Common myeloid progenitor, CD34-positive (primary cell): ENCODE measurements at places on chromosomes 3 and 15.

- DNase-seq, result no peak
These were observed 11.7 kb downstream of the MRPS22 start for GRCh38 chr3:139355476-139355875.

- no peak for DNase-seq
These were observed 73.3 kb upstream of the RAD18 start for GRCh38 chr3:9036404-9037131.

GRCh38 chr3:157261000-157261399 lies 101.1 kb upstream of the CCNL1 start:
- DNase-seq, result no peak

DNA sequence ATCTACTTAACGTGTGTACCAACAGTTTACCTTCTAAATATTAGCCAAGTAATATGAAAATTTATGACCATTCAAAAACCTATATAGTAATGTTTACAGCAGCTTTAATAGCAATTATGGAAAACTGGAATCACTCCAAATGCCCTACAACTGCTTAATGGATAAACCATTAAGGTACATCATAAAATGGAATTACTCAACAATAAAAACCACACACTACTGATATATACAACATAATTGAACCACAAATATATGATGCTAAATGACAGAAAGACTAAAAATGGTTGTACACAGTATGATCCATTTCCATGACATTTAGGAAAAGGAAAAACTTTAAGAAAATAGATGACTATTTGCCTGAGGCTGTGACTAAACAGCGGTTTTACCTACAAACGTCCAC lies 467.1 kb upstream of the EPHA6 start:
- no peak for DNase-seq

DNA sequence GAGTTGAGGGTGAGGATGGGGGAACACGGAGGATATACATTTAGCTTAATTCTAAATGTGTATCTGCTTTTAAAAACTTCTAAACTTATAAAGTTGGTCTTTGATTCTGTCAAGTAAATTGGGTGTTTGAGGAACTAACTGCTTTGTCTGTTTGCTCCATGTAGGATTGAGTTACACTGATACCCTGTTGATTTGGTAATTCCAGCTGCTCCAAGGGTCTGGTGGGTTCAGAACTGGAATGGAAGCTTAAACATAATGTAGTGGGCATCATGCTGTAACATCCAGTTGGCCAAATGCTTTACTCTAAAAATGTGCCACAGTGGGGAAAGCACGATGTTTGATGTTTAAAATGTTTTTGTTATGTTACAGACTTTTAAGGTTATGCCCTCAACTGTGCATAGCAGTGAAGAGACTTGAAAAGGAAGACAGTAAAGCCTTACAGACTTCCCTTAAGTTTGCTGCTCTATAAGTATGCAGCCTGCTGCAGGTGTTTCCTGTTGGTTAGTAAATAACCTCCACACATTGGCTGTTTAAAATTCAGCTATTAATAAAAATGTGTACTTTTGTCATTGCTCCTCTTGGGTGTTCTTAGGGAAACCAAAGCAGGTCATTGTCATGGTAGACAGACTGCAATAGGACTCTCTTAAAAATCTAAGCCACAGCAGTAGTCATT lies 5.9 kb upstream of the EDEM1 start:
- DNase-seq, result peak; percentile 71

DNA sequence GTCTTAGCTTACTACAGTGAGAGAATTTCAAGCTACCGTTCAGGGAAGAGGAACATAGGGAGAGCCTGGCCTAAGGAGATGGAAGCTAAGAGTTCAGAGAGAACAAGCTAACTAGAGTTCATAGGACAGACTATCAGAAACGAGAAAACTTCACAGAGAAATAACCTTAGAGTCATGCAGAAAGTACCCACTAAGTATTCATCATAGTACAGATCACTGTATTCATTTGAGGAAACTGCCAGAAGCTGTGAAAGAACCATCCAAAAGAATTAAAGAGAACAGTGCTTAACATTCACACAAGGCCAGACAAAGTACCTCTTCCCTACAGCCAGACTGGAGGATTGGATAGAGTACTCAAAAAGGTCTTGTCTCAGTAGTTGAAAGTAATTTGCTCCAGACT lies 15.2 kb upstream of the GBE1 start:
- no peak for DNase-seq

DNA sequence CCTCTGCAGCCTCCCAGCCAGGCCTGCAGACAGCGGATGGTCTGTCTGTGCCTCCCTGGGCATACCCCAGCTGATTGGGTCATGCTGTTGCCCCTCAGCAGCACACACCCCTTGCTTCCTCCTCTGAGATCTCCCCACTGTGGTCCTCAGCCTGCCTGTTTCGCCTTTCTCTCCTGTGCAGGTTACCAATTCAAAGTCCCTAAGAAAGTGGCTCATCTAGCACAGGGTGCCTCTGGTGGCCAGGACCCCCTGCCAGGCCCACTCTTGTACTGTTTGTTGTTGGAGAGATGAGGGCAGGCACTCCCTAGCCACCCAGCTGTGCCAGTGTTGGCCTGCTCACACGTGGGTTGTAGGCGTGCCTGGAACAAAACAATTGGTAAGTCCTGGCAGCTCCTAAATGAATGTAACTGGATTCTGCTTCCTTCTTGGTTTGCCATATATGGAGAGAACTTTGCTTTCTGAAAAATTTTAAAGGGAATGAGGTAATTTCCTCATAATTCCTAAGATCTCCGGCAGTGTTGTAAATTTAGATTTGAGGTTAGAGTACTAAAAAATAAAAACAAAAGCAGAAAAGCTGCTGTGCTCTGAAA lies 213.2 kb upstream of the IL12A start:
- DNase-seq, result no peak

- DNase-seq, result no peak
These were observed 11.1 kb upstream of the MUC20 start for GRCh38 chr3:195709676-195710085.

- DNase-seq, result no peak
These were observed 66.4 kb downstream of the SEMA5B start for GRCh38 chr3:122961146-122961545.

DNA sequence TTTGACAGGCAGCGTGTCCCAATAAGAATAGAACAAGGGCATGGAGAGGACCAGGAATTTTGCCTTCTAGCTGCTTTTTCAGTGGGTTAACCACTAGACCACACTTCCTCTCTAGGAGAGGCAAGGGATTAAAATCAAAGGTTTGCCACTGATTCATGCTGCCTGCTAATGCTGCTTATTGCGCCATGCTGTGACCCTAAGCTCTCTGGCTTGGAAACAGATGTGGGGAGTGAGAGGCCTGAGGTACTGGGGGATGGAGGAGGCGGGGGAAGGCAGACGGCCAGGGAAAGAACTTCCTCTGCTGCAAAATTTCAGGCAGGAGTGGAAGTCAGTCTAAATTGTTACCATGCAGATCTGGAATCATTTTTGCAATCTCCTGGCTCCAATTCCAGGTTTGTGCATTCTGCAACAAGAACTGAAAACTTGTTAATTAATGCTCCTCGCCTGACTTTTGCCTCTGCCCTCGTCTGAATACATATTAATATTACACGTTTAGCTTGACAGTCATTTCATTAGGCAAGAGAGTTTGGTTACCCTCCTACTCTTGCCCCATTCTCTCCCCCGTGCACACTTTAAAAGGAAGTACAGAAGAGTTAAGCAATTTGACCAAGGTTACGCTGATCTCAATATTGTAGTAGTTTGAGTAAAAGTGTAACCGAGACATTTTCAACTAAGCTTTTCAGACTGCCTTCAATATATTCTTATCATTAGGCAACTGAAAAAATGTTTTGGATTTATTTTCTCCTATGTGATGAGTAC lies 121.7 kb upstream of the SPRED1 start:
- DNase-seq, result no peak

DNA sequence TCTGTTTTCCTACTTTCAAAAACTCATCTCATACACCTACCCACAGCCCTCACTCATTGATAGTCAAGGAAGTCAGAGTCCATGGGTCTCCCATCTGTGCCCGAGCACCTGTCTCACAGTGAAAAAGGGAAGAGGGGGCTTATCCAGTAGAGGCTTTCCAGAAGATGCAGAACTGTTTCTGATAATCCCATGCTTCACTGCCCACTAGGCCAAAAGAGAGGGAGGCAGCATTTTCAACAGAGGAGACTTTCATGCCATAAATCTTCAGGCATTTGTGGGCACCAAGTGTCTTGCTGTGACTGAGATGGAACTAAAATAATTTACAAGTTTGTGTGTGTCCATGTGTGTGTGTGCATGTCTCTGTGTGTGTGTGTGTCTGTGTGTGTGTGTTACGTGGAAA lies 117.9 kb upstream of the PHLDB2 start:
- no peak for DNase-seq

GRCh38 chr3:191387441-191388077 lies 57.2 kb upstream of the UTS2B start:
- no peak for DNase-seq

DNA sequence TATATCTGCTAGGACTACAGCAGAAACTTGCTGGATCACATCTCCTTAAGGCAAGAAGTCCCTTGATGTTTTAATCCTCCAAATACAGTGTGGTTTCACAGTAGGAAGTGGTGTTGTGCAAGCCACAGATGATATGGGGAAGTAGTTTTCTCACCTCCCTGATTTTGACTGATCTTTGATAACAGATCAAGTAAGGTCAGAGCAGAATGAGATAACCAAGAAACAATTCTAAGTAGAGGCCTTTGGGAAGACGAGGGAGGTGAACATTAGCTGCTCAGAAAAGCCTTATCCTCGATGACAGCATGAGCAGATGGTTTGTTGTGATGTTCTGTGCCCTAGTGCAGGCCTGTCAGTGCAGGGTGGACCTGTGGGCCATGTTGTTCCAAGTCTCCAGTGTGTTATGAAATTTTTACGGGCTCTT lies 61.3 kb downstream of the RIOX2 start:
- DNase-seq, result peak; percentile 64

- no peak for DNase-seq
These were observed 47.8 kb downstream of the THBS1 start for GRCh38 chr15:39628546-39629257.

DNA sequence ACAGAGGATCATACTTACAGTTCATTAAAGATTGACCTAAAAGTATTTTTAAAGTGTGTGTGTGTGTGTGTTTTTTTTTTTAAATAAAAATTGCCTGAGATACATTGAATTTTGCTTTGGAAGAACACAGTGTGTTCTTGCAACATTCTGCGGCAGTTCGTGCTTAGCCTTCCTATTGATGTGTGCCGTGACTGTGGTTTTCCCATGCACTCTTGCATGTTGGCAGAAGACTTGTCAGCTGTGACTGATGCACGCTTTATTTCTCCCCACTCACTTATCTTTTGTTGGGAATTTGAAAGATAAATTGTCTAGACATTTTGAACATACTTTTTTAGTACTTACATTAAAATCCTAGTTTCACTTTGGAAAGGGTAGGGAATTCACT lies 136.3 kb upstream of the LRRFIP2 start:
- no peak for DNase-seq

GRCh38 chr3:190183121-190183520 lies 62.4 kb upstream of the P3H2 start:
- no peak for DNase-seq

GRCh38 chr15:98347866-98348265 lies 300.5 kb upstream of the IGF1R start:
- no peak for DNase-seq

GRCh38 chr3:99506-99905 lies 97.1 kb upstream of the CHL1 start:
- DNase-seq, result no peak
